SK-MEL-5 (cell line): ENCODE measurements at places on chromosomes 11 and 22.
A peak's percentile ranks its signal among the peaks of the same experiment; 100 is the strongest.

GRCh38 chr22:49966774-49967705, 6.5 kb downstream of the PIM3 start:
- DNase-seq = no peak

- no peak for DNase-seq
Observed at GRCh38 chr22:30919973-30920372, 48.6 kb downstream of the MORC2 start.

- no peak for DNase-seq
Observed at GRCh38 chr11:3127706-3128355, 37.3 kb downstream of the OSBPL5 start.

DNA sequence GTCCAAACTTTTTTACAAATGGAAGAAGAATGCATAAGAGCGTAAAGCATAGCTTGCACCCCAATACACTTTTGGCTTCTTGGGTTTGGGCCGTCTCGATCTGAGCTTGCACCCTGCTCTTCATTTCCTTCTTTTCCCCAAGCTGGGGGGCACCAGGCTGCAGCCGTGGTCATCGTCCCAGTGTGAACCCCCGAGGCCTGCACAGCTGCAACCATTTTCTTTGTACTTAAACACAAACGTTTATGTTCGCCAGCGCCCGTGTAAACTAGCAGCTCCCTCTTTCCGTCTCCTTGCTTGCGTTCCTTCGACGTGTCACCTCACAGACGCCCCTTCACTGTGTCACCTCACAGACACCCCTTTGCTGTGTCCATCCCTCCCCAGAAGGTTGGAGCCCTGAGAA, 10.1 kb downstream of the KRTAP5-5 start:
- DNase-seq = no peak

GRCh38 chr11:19445771-19446170, 205.0 kb upstream of the E2F8 start:
- DNase-seq = no peak

GRCh38 chr11:122701143-122701542, 45.6 kb downstream of the UBASH3B start:
- no peak for DNase-seq

- DNase-seq = peak; percentile 17
Observed at GRCh38 chr11:19892876-19893275, 180.2 kb downstream of the NAV2 start.

GRCh38 chr11:118012083-118012669, 26.0 kb downstream of the IL10RA start:
- no peak for DNase-seq

- peak; percentile 20 for DNase-seq
Observed at GRCh38 chr11:134045799-134046635, 22.9 kb upstream of the JAM3 start.

GRCh38 chr11:34214961-34215805, 109.8 kb downstream of the NAT10 start:
- DNase-seq = peak; percentile 19

GRCh38 chr11:47143322-47143721, 33.4 kb downstream of the ARFGAP2 start:
- DNase-seq = no peak

GRCh38 chr22:36010882-36011281, 17.7 kb downstream of the RBFOX2 start:
- DNase-seq = no peak

- peak; percentile 95 for DNase-seq
Observed at GRCh38 chr22:41565403-41566054, 4.7 kb downstream of the CSDC2 start.

GRCh38 chr11:69655479-69656428, 14.8 kb downstream of the CCND1 start:
- DNase-seq = no peak

- DNase-seq = no peak
Observed at GRCh38 chr11:33699515-33700062, 1.0 kb downstream of the C11orf91 start.

GRCh38 chr11:2799881-2800654, 85.5 kb downstream of the CDKN1C start:
- no peak for DNase-seq

- no peak for DNase-seq
Observed at GRCh38 chr11:95671768-95672167, 117.8 kb downstream of the FAM76B start.

GRCh38 chr22:19998991-19999820, 17.4 kb downstream of the ARVCF start:
- no peak for DNase-seq

DNA sequence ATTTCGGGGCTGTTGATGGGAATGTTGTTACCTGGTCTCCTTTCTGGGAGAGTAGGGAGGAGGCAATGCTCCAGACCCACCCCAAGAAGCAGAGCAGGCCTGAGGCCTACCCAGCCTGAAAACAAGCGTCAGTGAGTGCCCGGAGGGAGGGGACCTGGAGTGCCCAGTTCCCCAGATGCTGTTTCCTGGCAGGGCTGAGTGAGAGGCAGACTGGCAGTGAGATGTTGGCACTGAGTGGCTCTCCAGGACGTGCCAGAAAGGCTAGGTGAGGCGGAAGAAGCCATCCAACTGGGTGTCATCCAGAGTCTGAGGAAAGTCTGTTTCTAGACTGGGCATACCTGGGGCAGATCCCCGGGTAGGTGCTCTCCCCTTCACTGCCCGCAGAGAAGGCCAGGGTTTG, 1.3 kb downstream of the POU2F3 start:
- DNase-seq = no peak

DNA sequence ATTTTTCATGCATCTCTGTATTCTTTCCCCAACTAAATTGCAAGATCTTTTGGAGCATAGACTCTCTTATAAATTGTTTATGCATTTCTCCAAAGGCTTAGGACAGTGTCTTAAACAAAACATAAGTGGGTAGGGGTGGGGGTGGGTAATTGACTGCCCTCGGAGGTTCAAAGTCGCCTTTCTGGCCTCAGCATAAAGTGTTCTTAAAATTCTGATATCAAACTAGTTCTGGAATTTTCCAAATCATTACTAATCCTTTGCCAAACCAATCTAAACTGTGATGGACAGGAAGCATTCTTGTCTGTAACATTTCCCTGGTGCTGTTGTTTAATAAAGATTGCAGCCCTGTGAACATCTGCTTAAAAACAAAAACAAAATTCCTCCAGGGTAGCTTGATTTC, 61.8 kb upstream of the FAT3 start:
- DNase-seq = no peak
